ENCODE measurements at places on chromosomes 2 and 18.
A peak's percentile ranks its signal among the peaks of the same experiment; 100 is the strongest.

DNA sequence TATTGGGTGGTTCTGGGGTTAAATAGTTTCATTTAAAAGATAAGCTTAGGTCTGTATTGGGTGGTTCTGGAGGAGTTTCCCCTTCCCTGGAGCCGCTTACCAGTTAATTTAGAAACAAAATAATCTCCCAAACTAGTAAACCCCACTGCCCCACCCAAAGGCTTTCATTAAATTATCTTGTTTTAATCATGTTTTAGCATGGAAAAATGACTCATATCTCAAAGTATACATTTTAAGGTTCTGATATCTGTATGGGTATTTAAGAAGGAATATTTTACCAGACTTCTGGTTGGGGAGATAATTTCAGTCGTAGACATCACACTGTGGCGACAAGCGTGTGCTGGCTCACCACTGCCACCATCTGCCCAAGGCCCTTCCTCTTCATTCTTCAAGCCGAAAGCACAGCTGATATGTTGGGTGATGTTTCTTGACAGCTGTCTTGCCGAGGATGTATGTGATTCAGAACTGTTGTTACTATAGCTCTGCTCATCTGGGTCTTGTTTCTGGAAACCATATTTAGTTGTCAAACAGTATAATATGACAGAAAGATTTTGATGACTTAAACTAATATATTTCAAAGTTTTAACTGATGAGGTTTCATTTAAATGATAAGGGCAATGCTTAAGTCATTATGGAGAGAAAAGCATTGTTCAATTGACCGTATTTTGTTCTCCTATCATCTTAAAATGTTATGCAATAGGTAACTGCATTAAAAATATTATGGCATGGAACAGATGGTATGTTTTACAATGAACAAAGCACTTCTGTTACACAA is 5.1 kb downstream of the FIGLA start:
- no peak for DNase-seq

- DNase-seq: peak; percentile 3
Observed at GRCh38 chr18:21444465-21445212, 155.9 kb downstream of the ESCO1 start.

DNA sequence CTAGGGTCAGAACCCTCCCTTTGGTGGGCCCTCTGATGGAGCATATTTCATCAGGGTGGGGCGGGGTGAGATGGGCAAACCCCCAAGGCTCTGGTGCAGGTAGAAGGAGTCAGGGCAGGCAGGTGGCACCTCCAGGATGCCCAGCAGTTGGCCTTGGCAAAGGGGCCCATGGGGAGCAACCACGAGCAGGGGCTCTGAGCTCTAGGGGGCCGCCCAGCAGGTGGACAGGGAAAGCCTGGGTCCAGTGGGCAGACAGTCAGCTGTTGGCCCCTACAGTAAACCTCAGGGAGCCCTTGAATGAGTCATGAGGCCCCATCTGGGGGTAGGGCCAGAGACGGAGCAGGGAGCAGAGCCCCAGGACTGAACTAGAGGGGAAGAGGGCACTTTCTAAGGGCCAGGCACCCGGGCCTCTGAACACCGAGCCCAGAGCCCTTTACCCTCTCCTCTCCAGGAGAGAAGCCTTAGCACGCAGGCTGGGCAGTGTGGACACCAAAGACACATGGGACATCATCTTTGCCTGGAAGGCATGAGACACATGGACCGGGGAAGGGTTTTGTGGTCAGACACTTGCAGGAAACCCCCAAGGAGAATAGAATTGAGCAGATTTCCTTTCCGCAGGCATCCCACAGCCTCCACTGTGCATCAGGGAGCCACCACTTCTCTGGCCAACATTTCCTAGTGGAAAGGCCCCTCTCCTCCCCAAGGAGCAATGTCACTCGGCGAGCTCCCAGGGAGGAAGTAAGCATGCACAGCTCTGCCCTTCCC is 257.3 kb downstream of the GLI2 start:
- DNase-seq: no peak

GRCh38 chr2:8541223-8541622 is 140.6 kb upstream of the ID2 start:
- no peak for DNase-seq

DNA sequence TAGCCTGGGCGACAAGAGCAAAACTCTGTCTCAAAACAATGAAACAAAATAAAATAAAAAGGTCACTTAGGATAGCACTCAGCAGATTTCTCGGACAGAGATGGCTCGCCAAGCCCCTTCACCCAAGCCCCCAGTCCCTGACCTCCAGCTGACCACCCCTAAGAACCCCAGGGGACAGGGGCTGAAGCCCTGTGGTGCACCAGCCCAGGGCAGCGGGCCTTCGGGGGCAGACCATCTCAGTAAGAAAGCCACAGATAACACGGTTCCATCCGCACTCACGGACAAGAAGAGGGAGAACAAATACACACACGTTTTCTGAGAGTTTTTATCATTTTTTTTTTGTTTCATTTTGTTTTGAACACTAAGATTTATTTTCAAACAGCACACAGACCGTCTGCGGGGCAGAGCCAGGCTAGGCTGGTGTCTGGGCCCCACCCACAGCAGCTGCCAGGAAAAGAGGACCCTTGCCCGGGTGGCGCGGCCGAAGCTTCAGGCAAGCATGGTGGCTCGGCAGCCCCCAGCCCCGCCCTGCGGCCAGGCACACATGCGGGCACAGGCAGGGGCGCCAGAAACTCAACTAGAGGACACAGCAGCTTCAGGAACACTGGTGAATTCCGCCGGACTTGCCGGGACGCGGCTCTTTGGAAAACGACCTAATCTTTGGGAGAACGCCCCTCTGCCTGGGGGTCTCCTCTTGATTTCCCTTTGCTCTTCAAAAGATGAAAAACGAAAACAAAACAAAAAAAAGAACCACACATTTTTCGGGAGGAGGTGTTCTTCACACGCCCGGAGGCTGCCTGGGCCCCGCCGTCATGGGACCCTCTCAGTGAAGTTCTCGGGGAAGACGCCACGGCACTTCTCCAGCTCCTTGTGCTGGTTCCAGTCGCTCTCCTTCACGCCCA is 59.0 kb downstream of the BIN1 start:
- DNase-seq: no peak

GRCh38 chr2:176847575-176847974 is 365.0 kb upstream of the HNRNPA3 start:
- no peak for DNase-seq

GRCh38 chr18:46719388-46719787 is 37.5 kb downstream of the ST8SIA5 start:
- DNase-seq: no peak

DNA sequence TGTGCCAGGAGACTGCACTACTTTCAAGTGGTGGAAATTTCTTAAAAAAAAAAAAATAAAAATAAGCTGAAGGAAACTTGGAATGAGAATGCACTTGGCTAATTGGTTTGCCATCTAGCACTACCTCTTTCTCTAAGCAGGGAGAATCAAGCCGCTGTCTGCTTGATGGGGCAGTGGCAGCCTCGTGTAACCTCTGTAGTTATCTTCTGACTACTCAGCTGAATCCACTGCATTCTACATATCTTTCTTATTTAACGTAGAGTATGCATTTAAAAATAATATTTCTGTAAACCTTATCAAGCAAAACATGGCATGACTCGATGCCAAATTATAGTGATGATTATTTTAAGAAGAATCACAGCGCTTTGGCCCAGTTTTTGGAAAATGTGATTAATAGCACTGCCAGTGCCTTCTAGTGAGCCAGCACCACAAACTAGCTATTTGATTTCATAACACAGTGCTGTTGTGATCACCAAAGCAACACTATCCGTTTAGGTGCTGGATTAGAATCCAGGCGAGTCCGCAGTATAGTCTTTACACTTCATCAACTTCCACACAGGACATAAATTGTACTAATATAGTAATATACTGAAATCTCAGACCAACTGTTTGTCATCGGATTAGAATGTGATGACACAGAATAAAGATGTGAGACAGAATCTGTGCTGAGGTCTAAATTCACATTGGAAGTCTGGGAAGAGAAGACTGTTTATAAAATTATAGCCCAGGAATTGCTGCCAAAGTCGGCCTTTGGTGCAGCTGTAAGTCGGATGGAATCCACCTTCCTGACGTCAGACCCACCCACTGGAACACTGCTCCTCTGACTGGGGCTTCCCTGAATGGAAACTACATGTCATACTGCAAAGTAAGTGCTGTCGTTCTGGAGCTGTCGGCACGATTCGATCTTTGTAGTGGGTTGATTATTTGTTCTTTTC is 136.5 kb upstream of the ETAA1 start:
- DNase-seq: no peak
